ENCODE measurements at places on chromosomes 3 and 15.

DNA sequence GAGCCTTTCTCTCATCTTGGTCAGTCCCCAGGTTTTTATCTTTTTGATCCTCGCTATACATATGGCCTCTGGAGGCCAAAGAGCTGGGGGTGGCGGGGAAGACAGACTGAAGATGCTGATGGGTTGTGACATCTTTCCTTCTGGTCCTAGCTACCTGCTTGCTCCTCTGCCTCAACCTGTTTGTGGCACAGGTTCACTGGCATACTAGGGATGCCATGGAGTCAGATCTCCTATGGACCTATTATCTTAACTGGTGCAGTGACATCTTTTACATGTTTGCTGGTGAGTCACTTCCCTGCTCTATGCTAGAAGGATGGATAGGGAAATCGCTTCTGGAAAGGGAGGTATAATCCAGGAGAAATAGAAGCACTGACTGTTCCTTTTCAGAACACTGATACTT, 8.8 kb downstream of the TMEM202 start:
- no peak for DNase-seq

DNA sequence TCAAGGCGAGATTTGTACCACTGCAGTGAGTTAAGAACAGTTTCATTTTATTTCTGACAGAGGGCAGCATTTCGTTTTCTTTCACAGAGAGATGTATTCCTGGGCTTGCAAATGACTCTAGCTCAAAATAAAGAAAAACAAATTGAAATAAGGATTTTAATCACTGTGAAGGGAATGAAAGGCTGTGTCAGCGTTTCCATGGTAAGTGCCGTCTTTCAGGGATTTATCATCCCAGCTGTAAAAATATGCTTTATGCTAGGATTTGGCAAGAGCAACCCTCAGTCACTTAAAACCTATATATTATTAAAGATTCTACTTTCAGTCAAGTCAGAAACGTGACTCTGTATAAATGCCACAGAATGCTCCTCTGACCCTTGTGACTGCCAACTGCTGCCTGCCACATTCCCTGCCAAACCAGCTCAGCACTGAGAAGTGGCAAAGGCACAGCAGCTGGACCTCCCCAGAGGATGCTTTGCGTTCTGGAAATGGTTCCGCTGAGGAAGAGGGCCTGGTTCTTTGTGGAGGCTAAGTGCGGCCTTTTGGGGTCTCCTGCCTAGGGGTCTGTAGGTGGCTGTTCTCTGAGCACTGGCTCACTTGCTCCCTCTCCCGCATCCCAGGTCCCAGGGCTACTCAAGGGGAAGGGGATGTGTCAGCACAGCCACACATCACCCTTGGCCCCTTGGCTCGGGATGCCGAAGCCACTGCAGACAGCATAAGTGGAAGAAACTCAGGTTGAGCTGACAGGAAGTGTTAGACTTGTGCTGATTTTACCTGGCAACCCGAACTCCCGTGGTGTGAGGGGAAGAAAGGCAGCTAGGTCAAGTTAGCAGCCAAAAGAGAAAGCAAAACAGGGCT, 56.6 kb upstream of the POMGNT2 start:
- DNase-seq: peak; percentile 78

- no peak for DNase-seq
Observed at GRCh38 chr15:75751891-75752290, 39.2 kb upstream of the CSPG4 start.

- DNase-seq: no peak
Observed at GRCh38 chr15:77688266-77688665, 55.6 kb upstream of the LINGO1 start.

DNA sequence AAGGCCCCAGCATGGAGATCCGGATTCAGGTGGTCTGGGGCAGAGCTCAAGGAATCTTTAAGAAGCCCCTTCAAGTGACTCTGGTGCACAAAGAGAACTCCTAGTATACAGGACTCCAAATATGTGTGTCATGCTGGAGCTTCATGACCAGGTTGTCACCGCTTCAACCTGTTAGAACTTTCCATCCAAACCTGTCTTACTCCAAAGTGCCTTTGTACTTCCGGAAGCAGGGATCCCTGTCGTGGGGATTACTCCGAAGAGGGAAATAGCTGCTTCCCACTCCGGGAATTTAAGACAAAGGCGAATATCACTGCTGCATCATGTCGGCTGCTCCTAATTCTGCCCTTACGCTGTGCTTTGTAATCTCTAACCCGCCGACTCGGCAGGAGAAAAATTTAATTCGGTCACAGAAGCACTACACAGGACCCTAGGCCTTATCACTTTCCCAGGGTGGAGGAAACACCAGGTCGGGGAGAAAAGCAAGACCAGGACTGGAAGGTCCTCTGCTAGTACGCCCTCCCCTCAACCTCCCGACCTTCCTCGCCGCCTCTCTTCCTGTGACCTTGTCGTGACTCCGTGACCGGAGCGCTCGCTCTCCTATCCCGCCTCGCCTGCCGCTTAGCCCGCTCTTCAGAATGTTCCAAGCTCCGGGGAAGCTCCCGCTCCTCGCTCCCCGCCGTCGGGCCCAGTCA, 730 bp downstream of the HIGD1A start:
- peak; percentile 31 for DNase-seq

DNA sequence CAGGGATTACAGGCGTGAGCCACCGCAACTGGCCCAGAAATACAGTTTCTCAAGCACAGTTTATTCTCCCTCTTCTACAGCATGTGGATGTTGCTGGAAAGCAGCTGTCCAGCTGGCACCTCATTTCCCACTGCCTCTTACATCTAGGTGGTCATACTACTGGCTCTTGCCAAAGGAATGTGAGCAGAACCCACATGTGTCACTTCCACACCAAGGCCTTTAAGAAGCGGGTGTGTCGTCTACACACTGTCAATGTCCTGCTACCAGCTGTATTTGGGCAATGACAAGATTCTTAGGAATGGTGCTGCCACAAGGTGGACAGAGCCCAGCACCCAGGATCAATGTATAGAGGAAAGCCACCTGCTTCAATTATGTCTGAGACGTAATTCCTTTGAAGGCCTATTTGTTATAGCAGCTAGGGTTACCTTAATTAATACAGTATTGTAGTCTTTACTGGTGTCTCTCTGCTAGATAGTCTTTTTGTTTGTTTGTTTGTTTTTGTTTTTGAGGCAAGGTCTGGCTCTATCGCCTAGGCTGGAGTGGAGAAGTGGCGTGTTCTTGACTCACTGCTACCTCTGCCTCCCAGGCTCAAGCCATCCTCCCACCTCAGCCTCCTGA, 15.1 kb upstream of the RAB7A start:
- DNase-seq: no peak

DNA sequence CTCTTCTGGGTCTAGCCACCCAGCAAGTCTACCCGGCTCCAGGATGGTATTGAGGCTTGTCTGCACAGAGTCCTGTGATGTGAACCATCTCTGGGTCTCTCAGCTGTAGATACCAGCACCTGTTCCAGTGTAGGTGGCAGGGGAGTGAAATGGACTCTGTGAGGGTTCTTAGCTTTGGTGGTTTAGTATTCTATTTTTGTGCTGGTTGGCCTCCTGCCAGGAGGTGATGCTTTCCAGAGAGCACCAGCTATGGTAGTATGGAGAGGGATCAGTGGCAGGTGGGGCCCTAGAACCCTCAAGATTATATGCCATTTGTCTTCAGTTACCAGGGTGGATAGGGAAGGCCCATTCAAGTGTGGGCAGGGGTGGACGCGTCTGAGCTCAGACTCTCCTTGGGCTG, 283.4 kb upstream of the LYSMD4 start:
- DNase-seq: no peak

DNA sequence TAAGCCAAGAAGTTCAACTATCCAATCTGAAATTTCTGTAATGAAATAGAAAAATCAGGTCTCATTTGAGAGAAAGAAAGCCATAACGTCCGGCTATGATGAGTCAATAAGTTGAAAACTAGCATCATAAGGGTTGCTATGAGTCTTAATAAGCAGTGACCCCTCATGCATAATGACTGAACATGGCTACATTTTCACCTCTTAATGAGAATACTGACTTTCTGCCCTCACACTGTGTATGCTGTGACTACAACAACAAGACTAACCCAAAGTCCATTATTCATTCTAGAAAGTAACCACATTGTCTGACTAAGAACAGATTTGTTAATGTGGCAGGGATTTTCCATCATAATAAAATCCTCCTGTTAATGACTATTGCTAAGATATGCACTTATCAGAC, 884.0 kb upstream of the CADM2 start:
- DNase-seq: no peak

- no peak for DNase-seq
Observed at GRCh38 chr15:67195305-67195704, 59.2 kb downstream of the AAGAB start.

- DNase-seq: no peak
Observed at GRCh38 chr3:45227946-45228345, 1.9 kb upstream of the TMEM158 start.

GRCh38 chr3:184642631-184643285, 69.1 kb downstream of the MAGEF1 start:
- DNase-seq: no peak

- DNase-seq: no peak
Observed at GRCh38 chr3:126351771-126352475, 5.3 kb downstream of the KLF15 start.

DNA sequence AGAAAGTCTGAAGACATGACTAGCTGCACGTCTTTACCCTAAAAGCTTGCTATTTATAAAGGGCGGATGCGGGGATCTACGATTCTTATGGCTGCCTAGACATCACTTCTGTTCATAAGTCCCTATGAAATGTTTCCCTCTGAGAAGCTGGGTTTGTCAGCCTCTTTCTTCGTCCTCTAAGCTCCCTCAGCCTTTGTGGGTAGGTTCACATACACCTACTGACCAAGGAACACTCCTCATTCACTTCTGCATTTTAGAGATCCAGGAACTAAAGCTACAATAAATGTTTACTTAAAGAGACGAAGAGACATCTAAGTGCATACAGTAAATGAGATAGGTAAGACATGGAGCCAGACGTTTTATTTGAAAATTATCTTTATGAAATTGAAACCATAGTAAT, 16.7 kb upstream of the RAMAC start:
- DNase-seq: no peak

DNA sequence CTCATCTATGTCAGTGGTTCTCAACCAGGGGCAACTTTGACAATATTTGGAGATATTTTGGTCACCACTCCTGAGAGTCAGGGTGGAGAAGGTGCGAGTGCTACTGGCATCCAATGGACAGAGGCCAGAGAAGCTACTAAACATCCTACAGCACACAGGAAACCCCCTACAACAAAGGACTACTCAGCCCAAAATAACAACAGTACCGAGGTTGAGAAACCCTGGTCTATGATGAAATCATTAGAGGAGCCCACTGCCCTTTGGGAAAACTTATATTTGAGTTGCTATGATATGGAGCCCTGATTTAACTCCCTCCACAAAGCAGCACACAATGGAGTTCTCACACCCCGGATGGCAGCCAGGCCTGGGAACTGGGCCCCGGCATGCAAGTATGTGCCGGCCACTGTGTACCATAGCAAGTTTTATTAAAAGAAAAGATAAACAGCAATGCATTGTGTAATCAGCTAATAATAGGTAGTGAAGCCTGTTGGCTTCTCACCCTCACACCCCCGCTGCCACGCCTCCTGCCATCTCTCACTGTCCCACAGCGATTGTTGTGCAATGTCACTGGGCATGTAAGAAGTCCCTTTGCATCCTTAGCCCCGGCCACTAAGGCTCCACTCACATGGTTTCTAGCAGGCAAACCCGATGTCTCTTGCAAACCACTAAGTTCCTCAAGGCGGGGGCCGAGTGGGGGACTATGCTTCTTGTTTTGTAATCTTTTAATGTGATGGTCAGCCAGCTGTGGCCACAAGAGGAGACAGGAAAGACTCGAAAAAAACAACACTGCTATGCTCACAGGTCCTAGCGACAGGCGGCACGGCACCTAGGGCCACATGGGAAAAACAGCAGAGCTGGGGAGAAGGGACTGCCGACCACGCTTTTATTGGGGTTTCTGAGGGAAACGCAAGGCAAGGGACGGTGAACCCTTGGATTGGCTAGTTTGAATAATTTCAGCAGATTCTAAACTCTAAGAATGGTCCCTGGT, 110.0 kb downstream of the AQP9 start:
- no peak for DNase-seq

DNA sequence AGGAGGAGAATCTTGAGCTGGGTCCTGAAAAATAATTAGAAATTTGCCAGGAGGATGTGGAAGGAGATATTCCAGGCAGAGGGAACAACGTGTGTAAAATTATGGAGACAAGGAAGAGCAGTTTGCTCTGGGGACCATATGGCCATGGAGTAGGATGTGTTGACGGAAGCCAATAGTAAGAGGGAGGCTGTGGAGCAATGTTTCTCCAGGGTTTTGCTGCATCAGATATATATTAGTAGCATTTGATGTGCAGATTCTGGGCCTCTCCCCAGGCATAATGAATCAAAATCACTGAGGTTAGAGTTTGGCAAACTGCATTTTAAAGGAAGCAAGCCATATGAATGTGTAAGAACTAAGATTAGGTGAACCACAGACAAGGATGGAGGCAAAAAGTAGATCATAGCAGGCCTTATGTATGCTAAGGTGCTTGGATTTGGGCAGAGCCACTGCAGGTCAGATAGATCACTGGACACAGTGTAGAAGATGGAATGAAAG, 192.9 kb upstream of the IL12A start:
- DNase-seq: no peak

- DNase-seq: peak; percentile 17
Observed at GRCh38 chr15:66899555-66900350, 165.6 kb upstream of the SMAD3 start.

DNA sequence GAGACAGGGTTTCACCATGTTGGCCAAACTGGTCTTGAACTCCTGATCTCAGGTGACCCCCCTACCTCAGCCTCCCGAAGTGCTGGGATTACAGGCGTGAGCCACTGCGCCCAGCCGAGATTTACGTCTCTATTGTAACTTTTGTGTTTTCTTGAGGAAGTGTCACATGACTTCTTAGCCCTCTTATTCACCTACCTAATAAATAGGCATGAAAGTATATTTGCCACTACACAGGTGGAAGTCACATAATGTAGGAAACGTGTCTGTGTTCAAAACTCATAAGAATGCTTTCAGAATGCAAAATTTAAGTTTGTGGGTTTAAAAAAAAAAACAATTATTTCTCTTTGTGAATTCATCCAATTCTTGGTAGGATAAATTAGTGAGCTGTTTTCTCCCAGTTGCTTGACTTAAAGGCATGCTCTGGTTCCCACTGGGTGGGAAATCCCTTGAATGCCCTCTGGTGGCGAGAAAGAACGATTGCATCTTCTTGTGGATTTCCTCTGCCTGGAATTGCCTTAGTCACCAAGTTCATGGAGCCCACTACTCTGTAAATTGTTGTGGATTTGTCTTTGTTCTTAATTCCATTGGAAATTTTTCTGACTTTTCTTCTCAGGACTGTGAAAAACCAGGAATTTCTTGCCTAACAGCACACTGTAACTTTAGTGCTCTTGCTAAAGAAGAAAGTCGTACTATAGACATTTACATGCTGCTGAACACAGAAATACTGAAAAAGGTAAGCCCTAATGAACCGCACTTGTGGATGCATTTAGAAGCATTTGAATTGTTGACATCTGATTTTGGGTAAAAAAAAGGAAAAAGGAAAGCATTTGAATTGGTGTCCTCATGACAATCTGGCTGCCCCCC, 82.2 kb upstream of the CTDSPL start:
- DNase-seq: peak; percentile 73

DNA sequence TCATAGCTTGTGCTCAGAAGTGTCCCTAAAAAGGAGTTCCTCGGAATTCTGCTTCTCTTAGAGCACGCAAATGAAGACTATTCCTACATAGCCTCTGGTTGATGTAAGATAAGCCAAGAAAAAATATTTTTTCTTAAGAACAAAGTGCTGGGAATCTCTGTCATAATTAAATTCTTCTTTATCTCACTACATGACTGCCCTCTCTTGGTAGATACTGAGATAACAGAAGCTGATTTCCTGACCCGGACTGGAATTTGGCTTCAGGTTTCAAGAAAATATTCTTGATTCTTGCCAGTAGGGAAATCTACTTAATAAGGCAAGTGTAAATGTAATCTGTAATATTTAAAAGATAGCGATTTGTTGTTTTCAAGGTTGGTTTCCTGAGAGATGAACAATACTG, 31.3 kb upstream of the SETMAR start:
- peak; percentile 40 for DNase-seq

All from HCEC 1CT (cell line).